Fibroblast of skin of back (primary cell): ENCODE measurements at places on chromosomes 7 and 10.

DNA sequence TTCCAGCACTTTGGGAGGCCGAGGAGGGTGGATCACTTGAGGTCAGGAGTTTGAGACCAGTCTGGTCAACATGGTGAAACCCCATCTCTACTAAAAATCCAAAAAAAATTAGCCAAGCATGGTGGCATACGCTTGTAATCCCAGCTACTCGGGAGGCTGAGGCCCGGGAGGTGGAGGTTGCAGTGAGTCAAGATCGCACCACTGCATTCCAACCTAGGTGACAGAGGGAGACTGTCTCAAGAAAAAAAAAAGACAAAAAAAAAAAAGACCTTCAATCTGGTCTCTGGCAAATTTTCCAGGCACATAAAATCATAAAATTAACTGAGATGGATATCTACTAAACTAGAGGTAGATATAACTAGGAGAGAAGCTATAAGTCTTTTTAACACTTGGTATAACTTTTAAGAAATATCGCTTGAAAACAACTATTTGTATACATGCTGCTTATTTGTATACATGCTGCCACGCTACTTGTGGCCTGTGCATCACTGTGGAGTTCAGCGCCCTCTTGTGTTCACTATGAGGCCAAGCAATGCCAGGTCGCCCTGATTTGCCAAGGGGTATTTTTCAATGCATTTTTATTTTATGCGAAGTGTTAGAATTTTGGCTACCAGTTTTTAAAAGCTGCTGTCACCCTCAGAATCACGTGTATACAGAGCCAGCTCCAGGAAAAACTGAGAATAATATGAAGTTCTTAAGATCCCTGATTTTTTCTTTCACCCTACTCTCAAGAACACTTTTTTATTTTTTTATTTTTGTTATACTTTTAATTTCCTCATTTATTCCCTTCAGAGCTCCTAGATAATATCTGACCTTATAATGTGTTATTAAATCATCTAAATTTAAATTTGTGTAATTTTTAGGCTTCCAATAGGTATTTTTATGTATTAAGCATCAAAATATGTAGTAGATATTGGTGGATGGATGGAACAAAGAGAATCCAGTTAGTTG, 26.7 kb downstream of the CYCS start:
- DNase-seq: peak; percentile 55

DNA sequence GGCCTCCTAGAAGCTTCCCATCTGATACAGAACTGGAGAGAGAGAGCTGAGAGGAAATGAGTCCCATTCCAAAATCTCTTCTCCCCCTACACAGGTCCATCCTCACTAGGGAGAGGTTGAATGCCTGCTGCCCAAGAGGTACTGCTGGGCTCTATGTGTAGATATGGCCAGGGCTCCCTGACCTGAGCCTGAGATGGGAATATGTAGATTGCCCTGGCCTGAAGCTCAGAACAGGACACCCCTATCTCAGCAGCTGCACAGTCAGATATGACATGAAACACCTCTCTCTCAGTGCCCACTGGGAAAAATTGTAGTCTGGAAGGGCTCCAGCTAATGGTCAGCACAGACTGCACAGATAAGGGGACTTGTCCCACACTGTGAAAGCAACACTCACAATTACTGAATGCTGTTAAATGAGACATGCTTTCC, 3.1 kb upstream of the IFIT1B start:
- DNase-seq: no peak

DNA sequence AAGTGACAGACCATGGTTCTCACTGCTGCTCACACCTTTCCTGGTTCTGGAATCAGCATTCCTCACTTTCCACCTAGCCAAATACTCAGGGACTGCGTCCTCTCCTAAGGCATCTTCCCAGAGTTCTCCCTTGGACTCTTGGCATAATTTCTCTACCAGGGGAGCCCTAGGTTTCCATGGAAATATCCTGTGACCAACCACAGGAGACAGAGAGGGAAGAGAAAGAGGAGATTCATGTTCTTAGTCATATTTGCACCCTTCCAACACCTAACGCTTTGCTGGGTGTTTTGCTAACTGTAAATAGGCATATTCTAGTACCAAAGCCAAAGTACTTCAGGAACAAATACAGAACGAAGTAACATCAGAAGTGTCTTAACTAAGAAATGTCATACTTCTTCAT, 28.6 kb downstream of the DENND11 start:
- DNase-seq: no peak

- DNase-seq: no peak
Measured at GRCh38 chr10:128929131-128929530, 537.9 kb upstream of the MGMT start.

DNA sequence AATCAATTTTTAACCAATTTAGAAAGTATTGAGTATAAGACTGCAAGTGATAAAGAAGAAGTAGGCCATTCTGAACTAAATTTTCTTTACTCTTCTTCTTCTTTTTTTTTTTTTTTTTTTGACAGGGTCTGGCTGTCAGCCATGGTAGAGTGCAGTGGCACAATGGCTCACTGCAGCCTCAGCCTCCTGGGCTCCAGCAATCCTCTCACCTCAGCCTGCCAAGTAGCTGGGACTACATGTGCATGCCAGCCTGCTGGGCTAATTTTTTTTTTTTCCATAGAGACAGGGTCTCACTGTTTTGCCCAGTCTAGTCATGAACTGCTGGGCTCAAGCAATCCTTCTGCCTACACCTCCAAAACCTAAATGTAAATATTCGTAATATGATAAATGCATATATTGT, 63.2 kb downstream of the DGKB start:
- no peak for DNase-seq

DNA sequence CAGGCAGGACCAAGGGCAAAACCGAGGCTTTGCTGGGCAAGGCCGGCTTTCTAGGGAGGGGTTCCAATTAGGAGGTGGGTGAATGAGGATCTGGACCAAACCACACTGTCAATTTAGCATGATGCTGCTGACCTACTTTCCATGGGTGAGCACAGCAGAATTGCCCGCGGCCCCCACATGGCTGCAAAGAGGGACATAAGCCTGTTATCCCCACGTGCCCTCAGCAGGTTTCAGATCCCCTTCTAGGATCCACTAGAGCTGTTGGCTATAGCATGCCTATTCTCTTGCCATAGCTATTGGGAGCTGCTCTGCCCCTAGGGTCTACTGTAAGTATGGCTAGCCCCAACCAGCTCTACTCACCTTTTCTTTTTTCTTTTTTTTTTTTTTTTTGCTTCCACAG, 102.8 kb downstream of the COL13A1 start:
- DNase-seq: no peak

GRCh38 chr7:102169651-102170392, 116.8 kb upstream of the SH2B2 start:
- peak; percentile 23 for DNase-seq

DNA sequence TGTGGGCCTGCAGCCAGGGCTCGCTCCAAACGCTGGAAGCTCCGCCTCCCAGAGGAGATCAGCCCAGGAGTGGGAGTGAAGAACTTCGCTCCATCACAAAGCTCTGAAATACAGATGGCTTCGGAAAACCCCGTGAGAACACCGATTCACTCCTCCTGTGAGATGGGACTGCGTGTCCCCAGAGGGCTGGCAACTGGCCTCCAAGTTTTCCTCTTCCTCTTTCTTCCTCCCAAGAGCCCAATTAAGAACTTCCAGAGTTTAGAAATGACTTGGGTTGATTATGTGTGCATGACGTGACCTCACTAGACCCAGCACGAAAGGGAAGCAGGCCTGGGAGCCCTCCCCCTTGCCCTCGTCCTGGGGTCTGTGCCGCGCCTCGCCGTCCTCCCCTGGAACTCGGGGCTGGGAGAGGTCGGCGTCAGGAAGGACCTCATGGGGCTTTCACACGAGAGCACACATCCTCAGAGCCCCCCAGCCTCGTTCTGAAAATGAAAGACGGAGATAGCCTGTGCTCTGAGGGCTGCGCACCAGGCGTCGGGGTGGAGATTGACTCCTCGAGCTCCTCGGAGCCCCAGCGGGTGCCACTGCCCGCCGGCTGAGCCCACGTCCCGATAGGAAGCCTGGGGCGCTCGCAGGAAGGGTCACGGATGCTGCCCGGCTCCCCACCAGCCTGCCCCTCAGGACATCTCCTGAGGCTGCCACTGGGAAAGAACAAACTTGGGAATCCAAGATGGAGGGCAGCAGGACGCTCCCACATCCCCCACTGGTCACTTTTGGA, 37.8 kb downstream of the PTPRN2 start:
- DNase-seq: peak; percentile 38

- DNase-seq: no peak
Measured at GRCh38 chr7:148121401-148121800, 469.2 kb upstream of the C7orf33 start.

DNA sequence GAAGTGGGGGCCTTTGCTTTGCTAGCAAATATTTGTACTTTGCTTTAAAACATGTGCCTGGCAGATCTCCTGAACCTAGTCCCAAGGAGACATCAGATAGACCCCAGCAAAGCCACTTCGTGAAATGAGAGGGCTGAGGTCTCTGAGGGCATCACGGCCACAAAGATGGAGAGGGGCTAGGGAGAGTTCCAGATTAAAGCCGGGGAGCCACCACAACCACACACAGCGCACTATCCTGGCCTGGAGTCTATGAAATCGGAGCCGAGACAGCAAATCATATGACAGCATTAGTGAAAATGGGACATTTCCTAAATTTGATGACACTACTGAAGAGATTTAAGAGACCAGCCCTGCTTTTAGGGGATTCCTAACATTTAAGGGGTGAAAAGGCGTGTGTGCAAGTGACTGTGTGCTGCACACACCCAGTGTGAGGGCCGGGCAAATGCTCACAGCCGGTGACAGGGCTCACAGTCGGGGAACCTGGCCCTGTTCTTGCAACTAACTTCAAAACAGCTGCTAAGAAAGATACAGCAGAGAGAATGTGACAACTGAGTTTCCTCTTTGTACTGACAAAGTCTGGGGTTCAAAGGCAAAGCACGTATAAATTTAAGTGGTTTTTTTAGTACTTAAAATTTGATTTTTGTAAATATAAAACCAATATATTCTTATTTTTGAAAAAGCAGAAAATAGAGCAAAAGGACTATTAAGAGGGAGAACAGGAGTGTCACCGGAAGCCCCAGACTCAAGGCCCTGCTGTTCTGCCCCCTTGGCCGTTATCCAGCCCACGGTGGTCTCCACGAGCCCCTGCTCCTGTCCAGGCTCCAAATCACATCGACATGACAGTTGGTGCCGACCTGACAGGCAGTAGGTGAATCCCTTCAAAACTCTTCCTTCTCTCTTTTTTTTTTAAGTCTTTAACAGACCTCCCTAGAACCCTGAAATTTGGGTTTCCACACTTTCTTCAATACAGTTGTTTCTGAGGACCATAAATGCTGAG, 49.5 kb downstream of the VIPR2 start:
- no peak for DNase-seq

DNA sequence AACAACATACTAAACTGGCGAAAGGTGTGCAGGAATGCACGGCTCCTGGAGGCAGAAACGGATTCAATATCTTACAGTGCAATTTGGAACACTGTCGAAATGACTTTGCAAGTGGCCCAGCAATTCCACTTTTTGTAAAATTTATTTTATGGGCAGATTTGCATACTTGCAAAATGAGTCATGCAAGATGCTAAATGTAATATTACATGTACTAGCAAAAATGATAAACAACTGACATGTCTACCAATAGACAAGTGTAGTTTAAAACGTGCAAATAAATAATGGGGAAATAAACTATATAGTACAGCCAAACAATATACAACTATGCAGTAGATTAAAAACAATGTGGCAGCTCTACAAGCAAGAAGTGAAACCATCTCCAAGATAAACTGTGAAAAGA, 97.7 kb downstream of the ARHGAP12 start:
- DNase-seq: peak; percentile 65

DNA sequence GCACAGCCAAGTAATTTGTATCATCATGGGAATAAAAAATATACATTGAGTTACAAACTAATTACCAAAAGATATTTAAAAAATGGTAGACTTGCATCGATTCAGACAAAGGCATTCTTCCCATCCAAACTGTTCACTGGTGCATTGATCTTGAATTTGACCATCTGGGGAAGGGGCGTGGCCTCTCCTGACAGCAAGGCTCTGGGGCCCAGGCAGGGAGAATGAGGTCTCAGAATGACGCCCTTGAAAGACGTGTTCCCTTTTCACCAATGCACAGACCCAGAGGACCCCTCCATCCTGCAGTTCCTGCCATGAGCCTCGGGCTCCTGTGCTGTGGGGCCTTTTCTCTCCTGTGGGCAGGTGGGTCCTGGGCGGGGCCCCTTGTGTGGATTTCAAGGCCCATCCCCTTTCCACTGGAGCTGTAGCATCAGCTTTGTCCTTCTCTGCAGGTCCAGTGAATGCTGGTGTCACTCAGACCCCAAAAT, 91.1 kb upstream of the PRSS58 start:
- DNase-seq: no peak

GRCh38 chr10:71811351-71811750, 38.0 kb upstream of the VSIR start:
- no peak for DNase-seq

- DNase-seq: peak; percentile 83
Measured at GRCh38 chr10:61842755-61843497, 58.6 kb upstream of the ARID5B start.

DNA sequence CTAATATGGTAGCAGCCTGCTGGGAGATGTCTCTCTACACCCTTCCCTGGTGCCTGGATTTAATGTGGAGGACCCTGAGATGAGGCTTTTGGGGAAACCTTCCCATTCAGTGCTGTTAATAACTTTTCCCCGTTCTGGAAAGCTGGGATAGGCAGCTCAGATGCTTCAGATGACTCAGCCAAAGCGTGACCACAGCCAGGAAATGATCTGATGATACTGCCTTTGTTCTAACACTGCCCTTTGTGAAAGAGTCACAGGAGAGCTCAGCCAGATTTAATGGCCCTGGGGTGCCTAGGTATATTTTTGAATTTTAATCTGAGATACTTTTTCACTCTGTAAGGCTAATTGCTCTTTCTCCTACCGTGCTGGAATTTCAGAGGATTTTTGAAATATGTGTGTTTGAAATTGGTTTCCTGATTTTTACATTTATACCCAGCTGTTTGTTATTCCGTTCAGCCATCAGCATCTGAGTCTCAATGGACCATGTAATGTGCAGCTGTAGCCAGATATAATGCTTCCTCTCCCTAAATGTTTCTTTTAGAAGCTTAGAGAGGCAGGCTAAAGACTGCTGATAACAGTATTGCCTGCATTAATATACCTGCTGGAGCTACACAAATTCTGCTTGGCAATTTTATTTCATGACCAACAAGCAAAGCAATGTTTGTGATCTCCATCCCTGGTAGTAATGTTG, 17.8 kb downstream of the CELF2 start:
- DNase-seq: peak; percentile 84

GRCh38 chr7:121961089-121961867, 88.3 kb downstream of the PTPRZ1 start:
- DNase-seq: peak; percentile 96

DNA sequence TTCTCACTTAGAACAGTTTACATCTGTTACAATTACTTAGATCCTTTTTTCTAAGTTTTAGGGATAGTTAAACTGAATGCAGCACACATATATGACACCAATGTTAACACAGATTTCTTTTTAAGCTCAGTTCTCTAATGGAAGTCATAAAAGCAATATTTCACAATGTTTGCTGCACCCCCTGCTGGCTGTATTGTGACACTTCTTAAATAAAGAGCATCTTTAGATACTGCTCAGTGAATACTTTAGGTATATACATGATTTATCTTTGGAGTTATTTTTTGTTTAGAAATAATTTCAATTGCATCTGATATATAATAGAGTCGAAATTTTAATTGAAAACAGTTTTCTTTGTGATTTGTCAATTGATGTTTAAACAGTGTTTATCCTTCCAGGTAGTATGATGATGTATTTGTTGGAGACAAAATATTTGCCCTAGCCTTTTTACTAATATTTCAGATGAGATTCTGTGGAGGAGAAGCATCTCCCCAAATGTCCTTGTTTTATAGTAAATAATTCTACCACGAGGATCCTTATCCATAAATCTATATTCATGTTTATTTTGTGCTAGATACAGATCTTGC, 174.4 kb downstream of the ST7 start:
- DNase-seq: peak; percentile 69

GRCh38 chr7:64494912-64495461, 67.9 kb downstream of the ZNF680 start:
- DNase-seq: no peak
